ENCODE measurements at places on chromosomes 4 and X.

- no peak for DNase-seq
These were observed 1184.4 kb upstream of the PABPC4L start for GRCh38 chr4:135385830-135386581.

GRCh38 chrX:80578517-80579105 lies 158.4 kb downstream of the TENT5D start:
- peak; percentile 38 for DNase-seq

GRCh38 chr4:41258783-41259182 lies 2.1 kb downstream of the UCHL1 start:
- DNase-seq, result peak; percentile 74

DNA sequence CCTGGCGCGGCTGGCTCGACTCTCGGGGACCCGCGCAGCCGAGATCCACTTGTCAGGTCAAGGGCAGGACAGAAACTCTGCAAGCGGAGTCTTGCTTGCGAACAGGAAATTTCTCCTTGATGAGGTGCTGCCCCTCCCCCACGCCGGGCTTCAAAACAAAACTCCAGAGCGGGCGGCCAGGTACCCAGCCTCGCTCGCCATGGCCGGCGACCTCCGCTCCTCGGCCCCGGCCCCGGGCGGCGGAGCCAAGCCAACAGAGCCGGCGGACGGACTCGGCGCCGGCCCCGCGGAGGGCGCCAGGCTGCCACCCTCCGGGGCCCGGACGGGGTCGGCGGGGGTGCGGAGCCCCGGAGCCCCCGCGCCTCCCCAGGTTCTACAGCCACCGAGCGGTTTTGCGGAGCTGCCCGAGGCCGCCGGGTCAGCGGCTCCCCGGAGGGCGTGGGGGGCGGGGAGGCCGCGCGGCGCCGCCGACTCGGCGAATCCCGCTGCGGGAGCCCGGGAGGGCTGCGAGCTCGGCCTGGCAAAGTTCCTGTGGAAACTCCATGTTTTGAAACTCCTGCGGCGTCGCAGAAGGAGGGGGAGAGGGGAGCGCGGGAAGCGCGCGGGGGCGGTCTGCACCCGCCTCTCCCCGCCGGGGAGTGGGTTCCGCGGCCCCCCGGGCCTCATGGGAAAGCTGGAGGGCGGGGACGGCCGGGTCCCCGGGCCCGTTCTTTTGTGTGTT lies 11.7 kb upstream of the BCOR start:
- DNase-seq, result peak; percentile 72

DNA sequence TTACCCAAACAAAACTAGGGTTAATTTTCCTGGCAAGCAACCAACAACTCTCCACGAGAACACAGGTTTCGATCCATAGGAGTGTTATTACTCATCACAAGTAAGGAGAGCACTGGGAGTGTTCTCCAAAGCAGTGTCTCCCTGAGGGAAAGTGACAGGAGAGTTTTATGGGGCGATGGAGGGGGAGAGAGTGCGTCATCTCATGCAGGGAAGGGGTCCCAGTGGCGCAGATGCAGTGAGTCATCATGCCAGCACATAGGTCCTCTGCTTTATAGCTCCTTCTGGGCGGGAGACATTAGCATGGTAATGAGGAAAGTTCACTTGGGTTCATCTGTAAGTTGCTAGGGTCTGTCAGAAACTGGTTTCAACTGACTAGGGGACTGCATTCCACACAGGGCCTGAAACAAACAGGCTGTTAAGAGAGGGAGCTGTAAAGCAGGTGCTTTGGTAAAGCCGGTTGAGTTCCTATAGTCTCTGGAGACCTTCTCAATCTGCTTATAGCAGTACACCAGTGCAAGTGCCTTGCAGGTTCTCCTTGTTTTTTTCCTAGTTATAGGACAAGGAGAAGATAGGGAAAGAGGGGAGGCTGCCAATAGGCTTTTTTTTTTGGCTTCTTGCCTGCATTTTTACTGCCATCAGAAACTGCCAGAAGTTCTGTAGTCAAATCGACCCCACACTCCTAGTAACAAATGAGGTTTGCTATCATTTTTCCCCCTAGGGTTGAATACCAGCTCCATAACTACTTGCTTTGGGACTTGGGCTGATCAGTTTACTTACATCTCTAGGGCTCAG lies 12.8 kb upstream of the BOD1L1 start:
- peak; percentile 31 for DNase-seq

- no peak for DNase-seq
These were observed 48.4 kb upstream of the RPS6KA3 start for GRCh38 chrX:20315140-20315539.

Measured in cardiac fibroblast (primary cell).